ENCODE measurements at places on chromosomes 2 and 18.

- DNase-seq: no peak
Observed at GRCh38 chr18:3541549-3542386, 91.8 kb downstream of the TGIF1 start.

- no peak for DNase-seq
Observed at GRCh38 chr18:27497246-27497645, 312.1 kb upstream of the CHST9 start.

GRCh38 chr18:26637983-26638382 is 89.6 kb upstream of the KCTD1 start:
- no peak for DNase-seq

GRCh38 chr18:75183973-75184493 is 24.9 kb downstream of the PTGR3 start:
- DNase-seq: no peak

GRCh38 chr2:234285541-234285940 is 211.3 kb downstream of the ARL4C start:
- no peak for DNase-seq

DNA sequence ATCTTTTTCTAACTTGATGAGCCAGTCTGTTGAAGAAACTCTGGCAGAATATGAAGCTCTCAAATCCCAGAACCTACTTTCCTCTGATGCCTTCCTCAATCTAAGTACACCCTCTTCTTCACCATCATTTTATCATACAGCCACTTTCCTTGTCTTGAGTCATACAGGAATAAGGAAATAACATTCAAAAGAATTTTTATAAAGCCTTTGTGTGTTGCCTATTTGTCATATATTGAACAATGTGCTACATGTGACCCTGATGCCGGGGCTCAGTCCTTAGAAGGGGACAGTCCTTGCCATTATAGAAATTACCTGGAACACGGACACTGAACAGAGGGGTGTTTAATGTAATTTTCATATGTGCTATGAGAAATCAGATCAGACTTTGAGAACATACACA is 27.4 kb downstream of the RAPGEF4 start:
- DNase-seq: no peak

DNA sequence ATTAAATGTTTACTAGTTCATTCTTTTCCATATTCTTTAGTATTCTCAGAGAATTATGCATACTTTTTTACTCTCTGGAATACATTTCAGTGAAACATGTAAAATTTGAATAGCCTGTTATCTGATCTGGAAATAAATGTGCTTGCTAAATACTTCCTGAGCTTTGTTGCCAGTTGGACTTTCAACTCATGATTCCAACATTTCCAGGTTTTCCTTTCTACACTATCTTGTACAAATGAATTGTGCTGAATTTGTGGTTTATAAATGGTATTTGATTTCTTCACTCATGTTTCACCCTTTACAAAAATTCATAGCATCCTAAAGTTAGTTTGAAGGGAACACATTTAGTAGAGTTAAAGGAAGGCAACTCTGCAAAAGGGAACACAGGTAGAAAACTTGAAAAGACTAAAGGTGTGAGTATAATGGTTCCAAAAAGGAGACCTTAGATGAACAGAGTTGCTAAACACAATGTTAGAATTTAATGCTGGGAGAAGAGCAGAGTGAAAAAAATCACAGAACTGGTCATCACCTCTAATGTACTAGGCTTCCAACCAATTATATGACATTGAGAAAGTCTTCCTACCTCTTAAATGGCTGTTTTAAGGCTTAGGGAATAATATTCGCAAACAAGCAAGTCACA is 28.6 kb downstream of the SYT4 start:
- no peak for DNase-seq

DNA sequence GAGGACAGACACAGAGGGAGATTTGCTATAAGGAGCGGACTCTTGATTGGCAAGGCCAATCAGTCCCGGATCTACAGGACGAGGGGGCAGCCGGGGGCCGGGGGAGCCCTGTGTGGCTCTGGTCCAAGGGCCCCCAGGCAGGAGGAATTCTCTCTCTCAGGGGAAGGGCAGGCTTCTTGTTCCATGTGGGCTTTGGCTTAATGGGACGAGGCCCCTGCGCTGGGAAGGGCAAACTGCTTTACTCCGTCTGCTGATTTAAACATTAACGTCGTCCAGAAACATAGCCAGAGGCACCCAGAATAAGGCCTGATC is 75.9 kb downstream of the TMEM18 start:
- DNase-seq: no peak

DNA sequence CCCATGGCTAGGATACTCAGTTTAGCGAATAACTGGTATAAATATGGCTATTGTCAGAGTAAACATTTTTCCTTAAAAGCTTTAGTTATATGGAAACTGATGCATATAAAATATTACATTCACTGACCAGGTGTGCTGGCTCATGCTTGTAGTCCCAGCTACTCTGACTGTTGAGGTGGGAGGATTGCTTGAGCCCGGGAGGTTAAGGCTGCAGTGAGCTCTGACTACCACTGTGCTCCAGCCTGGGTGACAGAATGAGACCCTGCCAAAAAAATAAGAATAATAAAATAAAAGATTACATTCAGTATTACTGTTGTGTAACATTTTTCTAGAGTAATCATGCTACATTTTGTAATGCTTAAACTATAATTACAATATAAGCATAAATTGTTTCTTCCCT is 350.4 kb upstream of the FSIP2 start:
- no peak for DNase-seq

DNA sequence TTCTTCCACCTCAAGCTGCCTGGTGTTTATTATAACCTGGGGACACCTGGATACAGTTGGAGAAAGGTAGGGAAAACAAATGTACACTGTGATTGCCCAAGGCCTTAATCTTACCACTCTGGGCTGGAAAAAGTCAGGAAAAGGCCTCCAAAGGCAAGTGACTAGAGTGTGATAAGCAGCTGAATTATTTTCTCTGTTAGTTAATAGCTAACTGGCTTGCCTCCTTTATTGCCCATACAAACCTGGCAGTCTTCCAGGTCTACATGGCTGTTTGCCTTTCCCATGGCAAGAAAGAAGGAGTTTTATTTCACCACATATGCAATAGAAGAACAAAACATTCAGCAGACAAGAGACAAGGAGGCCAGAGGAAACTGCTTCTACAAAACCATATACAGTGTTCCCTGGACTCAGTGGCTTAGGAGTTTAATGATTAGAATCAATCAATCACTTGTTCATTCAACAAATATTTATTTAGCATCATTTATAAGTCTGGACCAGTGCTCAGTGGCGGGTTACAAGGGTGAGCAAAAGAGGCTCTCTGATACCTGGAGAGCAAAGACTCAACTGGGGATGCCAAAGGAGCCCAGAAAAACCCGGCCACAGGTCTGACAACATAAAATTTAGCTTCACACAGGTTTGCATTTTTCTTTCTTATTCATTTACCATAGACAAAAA is 27.5 kb upstream of the SUCLG1 start:
- DNase-seq: no peak

- DNase-seq: no peak
Observed at GRCh38 chr18:56563568-56563967, 74.8 kb downstream of the TXNL1 start.

GRCh38 chr2:158997037-158997790 is 28.8 kb downstream of the TANC1 start:
- DNase-seq: no peak

DNA sequence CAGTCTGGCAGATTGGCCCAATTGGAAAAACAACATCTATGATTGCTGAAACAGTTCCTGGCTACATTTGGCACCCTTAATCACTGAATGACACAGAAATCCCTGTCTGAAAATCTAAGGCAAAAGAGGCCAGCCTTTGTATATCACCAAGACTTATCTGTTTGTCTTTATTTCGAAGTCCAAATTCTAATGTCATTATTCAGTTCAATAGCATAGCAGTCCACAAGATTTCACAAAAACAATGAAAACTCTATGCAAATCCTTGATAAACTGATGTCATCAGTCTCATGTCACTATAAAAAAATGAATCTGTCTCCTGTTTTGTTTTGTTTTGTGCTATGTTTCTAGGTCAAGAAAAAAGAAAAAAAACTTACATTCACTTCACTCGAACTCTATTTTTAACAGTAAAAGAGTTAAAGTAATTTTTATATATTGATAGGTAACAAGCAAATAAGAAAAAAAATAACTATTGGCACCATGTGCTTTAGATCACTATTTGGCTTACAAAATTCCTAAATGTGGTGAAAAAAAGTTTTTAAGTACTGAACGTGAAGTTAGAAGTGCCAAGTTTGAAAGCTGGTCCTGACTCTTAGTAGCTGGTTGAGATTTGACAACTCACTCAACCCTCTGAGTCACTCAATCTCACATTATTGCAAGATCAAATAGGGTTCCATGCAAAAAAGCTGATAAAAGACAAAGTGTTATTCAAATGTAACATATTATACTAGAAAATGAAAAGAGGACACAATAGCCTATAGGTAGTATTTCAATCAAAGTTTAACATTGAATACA is 359.3 kb downstream of the IRS1 start:
- DNase-seq: no peak

DNA sequence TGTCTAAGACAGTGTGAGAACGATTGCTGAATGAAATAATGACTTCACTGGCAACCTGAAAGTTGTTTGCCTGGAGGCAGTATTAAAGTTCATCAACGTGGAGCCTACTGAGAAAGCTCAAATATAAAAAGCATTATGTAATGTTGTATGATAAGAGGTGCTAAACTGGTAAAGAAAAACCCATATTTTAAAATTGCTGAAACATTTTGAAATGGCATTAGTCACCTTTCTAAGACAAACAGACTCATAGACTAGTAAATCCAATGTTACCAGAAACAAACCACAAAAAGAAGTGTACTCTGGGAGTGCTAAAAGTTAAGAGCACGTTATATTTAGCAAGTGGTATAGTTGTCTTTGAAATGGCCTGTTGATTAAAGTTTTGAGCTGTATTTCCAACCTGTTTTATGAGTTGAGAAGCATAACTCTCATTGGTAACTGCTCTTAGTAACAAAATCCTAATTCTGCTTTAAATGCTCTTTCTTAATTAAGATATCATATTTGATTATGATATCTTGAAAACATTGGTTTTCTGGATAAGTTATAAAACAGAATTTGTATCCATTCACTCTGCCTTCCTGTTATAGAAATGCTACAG is 62.7 kb downstream of the CYP1B1 start:
- DNase-seq: no peak

DNA sequence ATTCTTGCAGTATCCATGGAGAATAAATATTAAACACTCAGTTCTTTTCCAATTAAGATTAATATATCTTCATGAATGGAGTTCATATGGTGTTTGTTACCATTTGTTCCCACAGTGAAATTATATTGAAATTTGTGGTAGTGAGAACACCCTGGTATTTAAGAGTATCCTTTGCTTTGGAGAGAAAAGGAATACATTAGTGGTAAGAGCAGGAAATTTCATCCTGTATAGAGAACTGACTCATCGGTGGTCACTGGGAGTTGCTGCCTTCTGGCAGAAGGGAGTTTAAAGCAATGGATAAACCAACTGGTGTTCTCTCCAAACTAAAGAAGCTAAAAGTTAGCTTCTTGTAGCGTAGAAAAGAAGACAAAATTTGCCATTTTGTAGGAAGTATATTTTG is 107.3 kb downstream of the MYO1B start:
- DNase-seq: no peak

- no peak for DNase-seq
Observed at GRCh38 chr18:44824884-44825283, 144.2 kb downstream of the SETBP1 start.

DNA sequence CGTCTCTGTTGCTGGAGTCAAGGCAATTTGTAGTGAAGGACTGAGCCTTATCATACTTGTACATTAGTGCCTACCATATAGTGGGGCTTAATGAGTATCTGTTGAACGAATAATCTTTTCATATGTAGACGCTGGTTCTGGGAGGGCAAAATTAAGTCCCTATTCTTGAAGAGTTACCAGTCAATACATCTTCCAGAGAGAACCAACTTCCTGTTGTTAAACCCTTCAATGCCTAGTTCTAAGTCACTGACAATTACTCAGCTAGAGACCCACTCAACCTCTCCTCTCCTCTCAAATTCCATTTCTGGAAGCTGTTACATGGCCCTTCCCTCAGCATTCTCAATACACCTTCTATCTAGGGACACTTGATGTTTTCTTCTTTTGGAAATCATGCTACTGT is 1.1 kb upstream of the MOB4 start:
- no peak for DNase-seq

GRCh38 chr2:126880817-126881216 is 17.9 kb upstream of the TEX51 start:
- no peak for DNase-seq

GRCh38 chr18:27668158-27668557 is 483.1 kb upstream of the CHST9 start:
- DNase-seq: no peak

GRCh38 chr2:205772983-205773382 is 90.7 kb downstream of the NRP2 start:
- DNase-seq: no peak

GRCh38 chr2:1752751-1753150 is 8.4 kb upstream of the PXDN start:
- DNase-seq: no peak

GRCh38 chr2:180356676-180357075 is 349.6 kb upstream of the CWC22 start:
- no peak for DNase-seq

DNA sequence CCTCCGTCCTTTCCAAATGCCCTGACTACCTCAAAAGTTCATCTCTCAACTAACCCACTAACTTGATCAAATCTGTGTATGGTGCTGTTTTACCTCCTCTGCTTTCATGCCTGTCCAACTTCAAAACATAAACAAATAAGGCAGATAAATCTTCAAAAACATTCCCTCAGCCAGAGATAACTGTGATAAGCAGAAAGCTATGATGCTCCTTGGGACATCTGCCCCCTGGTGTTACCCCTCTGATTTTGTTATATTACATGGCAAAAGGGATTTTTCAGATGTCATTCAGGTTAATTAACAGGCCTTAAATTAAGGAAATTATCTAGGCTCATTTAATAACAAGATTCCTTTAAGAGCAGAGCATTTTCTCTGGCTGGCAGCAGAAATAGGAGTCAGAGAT is 810.8 kb upstream of the CHAC2 start:
- no peak for DNase-seq

GRCh38 chr2:24616616-24617015 is 125.6 kb downstream of the NCOA1 start:
- no peak for DNase-seq

DNA sequence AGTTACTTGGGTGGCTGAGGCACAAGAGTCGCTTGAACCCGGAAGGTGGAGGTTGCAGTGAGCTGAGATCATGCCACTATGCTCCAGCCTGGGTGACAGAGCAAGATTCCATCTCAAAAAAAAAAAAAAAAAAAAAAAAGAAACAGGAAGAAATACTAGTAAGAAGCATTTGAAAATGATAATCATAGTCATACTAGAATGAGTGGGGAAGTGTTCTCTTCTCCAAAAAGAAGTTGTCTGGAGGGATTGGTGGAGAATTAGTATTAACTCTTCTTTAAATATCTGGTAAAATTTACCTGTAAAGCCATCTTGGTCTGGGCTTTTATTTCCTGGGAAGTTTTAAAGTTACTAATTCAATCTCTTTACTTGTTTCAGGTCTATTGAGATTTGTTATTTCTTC is 131.8 kb downstream of the FAM210A start:
- DNase-seq: no peak

- DNase-seq: no peak
Observed at GRCh38 chr2:145411493-145411892, 891.6 kb upstream of the ZEB2 start.
